ENCODE measurements at places on chromosomes 1 and 21.

- DNase-seq, result no peak
Measured at GRCh38 chr1:221648201-221648600, 93.7 kb downstream of the DUSP10 start.

- no peak for DNase-seq
Measured at GRCh38 chr1:180893614-180894013, 19.1 kb upstream of the KIAA1614 start.

- DNase-seq, result no peak
Measured at GRCh38 chr1:104072915-104073371, 323.2 kb downstream of the AMY1C start.

DNA sequence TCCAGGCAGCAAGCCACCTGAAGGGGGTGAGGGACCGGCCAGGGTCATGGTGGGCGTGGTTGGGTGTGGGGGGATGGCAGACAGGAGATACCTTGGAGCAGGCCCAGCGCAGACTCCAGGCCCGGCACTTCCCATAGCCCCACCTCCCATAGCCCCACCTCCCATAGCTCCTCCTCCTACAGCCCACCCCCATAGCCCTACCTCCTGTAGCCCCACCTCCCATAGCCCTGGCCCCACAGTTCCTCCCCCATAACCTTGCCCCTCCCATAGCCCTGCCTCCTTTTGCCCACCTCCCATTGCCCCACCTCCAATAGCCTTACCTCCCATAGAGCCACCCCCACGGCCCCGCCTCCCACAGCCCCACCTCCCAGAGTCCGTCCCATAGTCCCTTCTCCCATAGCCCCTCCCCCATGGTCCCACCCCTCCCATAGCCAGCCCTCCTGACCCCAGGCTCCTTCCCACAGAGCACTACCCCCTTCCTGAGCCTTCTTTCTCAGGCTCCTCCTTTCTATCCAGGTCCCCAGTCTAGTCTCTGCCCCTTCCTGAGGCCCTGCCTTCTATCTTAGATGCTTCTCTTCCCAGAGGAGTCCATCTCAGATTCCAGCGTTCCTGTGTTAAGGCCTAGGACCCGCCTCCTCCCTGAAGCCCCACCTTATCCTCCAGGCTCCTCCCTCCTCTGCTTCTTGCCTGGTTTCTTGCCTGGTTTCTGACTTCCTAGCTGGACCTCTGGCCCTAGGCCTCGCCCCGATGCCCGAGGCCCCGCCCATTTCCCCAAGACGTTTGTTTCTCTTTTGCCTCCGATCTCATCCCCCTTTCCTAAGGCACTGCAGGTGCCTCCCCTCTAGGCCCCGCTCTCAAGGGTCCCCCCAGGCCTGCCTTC is 46.8 kb downstream of the PTPRU start:
- DNase-seq, result no peak

DNA sequence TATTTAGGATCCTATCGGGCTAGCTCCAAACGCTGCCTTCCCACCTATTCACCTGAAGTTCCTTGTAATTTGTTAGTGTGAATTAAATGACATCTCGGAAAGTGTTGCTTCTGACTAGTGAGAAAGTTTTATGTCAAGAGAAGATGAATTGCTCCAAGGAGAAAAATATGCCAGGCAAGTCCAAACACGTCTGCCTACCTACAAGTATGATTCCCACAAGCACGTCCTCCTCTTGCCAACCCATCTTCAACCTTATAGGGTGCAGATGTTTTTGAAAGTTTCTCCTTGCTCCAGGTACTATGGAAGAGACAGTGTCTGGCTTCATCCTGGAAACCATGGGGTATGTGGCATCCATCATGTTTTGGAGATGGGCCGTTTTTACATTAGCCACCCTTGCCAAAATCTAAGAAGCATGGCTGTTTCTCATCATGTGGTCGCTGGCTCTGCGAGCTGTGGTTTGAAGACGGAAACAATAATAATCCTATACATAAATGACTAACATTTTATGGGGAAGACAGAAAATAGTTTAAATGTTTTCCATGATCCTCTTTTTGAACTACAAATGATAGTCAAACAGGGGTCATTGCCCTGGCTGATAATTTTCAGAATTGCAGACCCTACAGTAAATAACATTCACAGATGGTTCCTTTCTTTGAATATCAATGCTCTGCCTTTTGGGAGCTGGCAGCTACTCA is 505.8 kb downstream of the SMYD3 start:
- no peak for DNase-seq

GRCh38 chr1:153976819-153977249 is 640 bp downstream of the JTB start:
- no peak for DNase-seq

DNA sequence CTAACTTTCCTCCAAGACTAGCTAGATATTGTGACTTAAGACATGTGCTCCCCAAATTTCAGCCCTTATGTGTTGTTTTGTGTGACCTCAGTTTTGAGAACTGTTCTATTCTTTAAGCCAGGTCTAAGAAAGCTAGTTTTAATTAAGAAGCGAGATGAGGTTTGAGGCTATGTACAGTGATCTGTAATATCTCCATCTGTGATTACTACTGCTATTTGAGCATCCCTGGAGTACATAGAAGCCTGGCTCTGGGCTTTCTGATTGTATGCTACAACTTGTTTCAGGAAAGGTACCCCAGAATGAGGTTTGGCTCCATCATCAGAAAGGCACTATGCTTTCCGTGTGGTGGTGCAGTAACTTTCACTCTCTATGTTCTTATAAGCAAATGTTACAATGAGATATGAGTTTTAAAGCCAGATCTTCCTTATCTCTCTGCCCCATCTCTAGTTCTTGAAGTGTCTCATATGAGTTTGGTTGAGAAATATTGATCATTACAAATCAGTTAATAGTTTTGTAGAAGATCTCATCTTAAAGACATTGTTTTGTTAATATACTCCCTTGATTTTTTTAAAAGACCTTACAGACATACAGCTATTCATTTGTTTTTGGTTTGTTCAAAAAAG is 605 bp downstream of the RGS4 start:
- no peak for DNase-seq

DNA sequence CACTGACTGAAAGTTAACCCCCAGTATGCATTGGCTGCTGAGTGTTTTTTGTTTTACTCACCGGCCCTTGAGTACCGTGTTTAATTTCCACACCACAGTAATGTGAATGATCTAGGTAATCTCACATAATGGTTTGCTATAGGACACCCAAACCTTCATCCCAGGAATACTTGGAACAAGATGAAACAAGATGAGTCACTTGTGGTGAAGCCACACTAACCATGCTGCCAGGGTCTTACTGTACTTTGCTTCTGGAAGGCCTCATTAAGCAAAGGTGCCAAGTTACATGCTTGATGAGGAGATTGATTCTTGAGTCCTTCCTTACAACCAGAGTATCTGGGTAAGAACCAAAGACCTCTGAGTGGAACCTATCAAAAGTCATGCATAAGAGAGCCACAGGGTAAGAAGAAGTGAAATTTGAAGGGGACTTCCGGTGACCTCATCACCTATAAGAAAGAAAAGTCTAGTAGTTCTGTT is 163.3 kb downstream of the NRIP1 start:
- DNase-seq, result no peak

- peak; percentile 52 for DNase-seq
Measured at GRCh38 chr1:172638885-172639831, 19.7 kb upstream of the FASLG start.

DNA sequence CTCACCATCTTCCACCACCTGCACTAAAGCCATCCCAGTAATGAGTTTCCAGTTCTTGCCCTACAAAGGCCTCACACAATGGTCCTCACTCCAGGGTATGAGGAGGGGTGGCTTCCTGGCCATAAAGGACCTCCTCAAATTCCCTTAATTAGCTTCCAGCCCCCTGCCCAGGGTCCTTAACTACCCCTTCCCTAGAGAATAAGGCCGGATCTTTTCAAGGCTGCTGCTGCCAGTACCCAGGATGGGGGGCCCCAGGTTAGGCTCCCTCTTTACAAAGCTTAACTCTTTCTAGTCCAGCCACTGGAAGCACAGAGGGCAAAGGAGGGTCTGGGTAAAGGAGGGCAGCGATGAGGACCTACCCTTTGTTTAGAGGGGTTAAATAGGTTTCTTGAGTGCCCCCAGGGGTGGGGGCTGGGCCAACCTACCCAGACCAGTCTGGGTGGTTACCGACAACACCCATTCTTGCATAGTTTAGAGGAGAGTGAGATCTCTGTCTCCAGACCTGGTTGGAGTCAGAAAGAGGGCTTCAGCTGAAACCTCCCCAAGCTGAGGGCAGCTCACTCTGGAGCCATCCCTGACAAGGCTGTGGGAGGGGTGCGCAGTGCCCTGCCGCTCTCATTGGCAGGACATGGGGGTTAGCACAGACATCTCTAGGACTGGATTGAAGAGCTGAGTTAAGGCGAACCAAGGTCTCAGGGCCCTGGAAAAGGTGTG is 7.1 kb downstream of the BLACAT1 start:
- DNase-seq, result no peak

DNA sequence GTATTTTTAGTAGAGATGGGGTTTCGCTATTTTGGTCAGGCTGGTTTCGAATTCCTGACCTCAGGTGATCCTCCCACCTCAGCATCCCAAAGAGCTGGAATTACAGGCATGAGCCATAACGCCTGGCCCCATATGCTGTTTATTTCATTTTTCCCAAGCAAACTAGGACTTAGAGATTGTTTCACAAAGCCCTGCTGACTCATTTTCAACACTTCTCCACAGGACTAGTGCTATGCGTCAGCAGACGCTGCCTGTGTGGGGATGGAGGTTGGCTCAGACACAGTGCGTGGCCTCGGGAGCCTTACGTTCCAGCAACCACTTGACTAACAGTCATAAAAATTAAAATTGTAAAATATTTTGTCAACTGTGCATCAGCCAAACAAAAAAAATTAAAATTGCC is 22.7 kb downstream of the PKNOX1 start:
- DNase-seq, result no peak
